ENCODE measurements at places on chromosomes 5 and 9.
A peak's percentile ranks its signal among the peaks of the same experiment; 100 is the strongest.

DNA sequence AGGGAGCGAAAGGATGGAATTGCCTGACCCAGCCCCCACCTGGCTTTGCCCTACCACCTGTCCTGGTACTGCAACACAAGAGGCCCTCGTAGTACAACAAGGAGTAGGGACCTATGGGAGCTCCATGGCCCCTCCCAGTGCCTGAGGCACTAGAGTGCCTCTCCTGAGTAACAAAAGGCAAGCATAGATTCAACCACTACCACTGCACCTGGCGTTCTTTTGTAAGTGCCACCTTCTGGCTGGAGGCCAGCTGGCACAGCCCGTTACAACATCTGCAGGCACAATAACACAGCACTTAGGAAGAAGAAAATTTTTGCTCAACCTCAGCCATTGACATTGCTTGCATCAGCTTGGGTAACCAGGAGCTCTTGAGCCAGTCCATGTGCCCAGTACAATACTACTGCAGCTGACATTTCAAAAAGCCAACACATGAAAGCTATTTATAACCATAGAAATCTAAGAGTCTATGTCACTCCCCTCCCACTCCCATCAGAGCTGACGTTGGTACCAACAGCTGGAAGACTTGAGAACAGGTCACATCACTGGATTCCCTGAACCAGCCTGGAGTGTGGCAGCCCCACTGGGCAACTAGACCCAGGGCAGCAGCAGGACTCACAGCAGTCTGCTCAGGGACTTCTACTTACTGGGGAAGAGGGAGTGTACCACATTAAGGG lies 17.7 kb upstream of the FAM174A start:
- DNase-seq: no peak

- no peak for DNase-seq
These were observed 1.8 kb downstream of the RANBP17 start for GRCh38 chr5:170863646-170864045.

DNA sequence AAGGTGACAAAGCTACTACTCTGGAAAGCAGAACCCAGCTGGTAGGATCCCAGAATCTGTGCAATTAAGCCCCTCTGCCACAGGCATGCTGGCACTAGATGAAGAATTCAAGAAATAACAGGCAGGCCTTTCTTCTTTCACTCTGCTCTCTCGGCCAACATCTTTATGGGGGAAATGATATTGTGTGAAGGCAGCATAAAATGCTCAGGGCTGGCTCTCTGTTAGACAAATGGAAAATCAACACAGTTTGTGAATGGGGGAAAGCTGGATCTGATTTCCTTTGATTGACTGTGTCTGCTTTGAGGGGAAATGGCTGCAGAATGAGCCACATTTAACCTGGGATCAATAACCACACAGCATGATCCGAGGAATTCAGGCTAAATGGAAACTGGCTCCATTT lies 29.1 kb upstream of the AKNA start:
- no peak for DNase-seq

GRCh38 chr5:91438871-91439270 lies 55.8 kb upstream of the ARRDC3 start:
- DNase-seq: no peak

- no peak for DNase-seq
These were observed 43.3 kb downstream of the ZNF618 start for GRCh38 chr9:113919382-113919781.

DNA sequence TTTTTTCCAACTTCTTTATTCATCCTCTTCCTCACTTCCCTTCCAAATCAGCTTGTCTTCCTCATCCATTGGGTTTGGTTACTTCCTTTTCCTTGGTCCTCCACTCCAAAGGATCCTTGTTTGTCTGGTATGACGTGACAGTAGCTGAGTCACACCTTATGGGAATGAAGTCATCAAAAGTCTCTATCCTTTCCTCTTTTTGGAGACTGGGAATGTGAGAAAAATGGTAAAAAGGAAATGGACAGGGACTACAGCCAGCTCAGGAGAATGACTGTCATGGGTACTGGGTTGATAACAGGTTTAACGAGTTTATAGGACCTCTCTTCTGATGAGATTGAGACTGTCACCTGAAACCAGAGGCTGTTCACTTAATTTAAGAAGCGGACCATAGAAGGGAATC lies 76.2 kb upstream of the MYO10 start:
- DNase-seq: no peak

DNA sequence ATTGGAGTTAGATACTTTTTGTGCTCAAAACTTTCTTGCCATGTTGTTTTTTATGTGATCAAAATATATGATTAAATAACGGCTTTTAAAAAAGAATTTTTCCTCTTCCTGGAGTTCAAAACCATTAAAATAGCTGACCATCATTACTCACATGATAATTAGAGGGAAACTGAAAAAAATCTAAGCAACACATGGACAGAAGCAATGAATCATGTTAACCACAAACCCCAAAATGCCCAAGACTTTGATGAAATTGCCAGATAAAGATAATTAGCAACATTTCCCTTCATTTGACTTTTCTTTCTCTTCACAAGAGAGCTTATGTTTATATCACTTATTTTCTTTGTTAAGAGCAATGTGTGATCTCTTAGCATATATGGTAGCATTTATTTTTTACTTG lies 1294.2 kb downstream of the EFNA5 start:
- DNase-seq: no peak

- DNase-seq: no peak
These were observed 8.8 kb upstream of the BARX1 start for GRCh38 chr9:93963969-93964368.

GRCh38 chr9:131875828-131876485 lies 136.1 kb upstream of the RAPGEF1 start:
- no peak for DNase-seq

DNA sequence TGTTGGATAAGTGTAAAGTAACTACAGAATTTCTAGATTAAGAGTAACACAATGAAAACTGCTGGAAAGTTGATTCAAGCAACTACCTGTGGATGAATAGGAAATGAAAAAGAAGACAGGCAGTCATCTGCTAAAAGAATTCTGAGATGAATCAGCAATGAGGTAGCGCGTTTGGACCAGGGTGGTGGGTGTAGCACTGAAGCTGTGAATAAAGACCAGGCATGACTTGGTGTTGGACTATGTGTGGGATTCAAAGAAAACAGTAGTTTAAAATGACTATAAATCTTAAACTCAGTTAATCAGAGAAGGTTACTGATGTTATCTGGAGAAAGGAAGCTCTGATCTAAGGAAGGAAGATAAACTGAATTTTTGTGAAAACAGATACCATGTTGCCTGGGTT lies 159.8 kb downstream of the FBN2 start:
- no peak for DNase-seq

DNA sequence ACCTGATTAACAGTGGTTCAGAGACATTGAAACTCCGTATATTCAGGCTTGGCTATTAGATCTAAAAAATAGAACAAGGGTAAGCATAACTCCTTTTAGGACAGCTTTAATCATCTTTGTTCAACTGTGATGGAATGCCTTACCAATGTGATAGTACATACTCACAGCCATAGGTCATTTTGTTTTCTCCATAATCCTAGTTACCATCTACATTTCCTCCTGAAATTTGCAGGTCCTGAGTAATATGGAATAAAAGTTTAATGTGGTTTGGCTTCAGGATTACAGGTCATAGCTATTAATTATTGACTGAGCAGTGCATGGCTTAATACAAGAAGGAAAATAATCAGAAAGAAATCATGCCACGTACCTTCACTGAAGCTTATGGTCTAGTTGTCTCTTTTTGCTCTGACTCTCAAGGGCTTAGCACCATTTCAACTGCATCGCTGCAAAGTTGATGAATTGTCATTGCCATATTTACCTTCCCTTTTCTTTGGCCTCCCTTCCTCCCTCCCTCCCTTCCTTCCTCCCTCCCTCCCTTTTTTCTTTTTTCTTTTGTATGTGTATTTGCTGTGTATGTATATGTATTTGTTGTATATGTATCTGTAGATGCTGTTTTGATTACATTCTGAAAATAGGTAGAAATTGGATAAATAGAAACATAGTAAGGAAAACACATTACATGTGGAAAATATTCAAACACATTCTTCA lies 250.9 kb upstream of the ZNF608 start:
- DNase-seq: no peak

DNA sequence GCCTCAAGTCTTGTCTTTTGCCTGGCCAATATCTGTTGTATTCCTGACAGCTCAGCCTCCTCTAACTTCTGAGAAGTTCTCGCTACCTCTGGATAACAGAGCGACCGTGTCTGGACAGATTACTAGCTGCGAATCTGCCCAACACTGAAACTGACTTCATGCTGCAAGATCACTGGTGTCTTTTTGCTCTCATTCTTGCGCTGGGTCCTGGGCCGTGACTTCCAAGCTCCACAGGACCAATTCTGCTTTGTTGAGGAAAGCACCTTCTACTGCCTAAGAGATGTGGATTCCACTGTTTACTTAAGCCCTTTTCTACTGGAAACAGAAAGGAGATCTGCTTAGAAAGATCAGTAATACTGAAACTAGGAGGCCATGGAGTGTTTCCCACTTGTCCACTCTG lies 978.8 kb upstream of the DMAC1 start:
- DNase-seq: no peak

- no peak for DNase-seq
These were observed 6.4 kb downstream of the TLX3 start for GRCh38 chr5:171315386-171315891.

DNA sequence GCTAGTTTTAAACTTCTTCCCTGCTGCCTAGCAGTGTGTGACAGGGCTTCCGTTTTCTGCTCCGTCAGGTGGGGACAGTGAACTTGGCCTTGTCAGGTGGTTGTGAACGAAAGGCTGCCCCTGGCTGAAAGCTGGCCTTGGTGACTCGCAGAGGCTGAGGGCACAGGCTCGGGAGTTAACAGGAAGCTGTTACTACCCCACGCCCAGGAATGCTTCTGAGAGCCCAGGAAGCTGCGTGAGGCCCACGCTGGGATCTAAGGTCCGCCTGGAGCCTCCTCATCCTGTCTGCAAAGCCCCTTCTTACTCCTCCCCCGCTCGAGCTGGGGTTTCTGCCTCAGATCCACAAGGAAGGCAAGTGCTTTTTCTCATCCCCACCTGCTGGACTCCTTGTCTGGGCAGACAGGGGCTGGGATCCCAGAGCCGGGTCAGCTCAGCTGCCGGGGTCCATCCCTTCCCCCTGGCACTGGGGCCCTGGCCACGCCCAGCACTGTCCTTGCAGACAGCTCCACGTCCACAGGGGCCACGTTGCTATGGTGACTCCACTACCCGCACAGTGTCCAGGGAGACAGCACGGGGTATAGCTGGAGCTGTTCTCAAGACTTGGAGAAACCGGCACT lies 124.7 kb upstream of the TBC1D2 start:
- DNase-seq: no peak

- no peak for DNase-seq
These were observed 677.3 kb upstream of the FTMT start for GRCh38 chr5:121174351-121174750.

- DNase-seq: peak; percentile 65
These were observed 6.7 kb upstream of the WNT8A start for GRCh38 chr5:138077064-138077696.

GRCh38 chr5:18333841-18334240 lies 699.6 kb downstream of the TAF11L14 start:
- DNase-seq: no peak

DNA sequence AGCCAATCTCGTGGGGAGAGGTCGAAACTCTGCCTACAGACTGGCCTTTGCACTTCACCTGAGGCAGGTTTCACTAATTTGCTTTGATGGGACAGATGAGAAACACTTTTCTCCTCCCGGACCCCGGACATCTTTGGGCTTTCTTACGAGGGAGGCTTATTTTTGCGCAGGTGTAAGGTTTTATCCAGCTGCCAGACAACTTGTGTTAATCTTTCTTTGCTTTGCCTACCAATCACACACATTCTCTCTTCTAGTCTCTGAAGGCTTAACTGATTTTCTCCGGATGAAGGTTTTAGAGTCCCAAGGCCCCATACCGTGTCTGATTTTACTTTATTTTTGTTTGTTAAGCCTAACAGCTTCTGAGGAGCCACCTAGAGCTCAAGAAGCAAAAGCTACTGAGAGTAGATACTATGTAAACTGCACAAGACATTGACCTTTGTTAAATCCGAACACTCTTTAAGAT lies 436 bp upstream of the EMB start:
- DNase-seq: no peak

DNA sequence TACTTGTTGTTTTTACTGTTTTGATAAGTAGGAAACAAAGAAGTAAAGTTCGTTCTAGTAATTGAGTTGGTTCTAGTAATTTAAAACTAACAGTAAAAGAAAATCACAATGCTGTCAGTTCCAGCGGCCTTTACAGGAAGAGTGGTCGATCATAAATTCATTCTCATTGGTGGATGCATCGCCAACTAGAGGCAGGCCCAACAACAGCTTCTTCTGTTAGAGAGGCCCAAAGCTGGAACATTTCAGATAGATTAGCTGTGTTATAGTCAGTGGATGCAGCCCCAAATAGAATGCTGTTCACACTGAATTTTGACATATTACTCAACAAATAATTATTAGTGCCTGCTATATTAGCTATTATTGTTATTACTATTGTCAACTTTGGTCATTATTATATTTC lies 80.8 kb downstream of the ARRDC3 start:
- no peak for DNase-seq

All from stimulated activated CD4-positive, alpha-beta T cell treated with anti-CD3 and anti-CD28 coated beads, Interleukin-15, amount 100 ng/mL, for 24 hours (primary cell).